ENCODE measurements at places on chromosomes 11 and 22.

DNA sequence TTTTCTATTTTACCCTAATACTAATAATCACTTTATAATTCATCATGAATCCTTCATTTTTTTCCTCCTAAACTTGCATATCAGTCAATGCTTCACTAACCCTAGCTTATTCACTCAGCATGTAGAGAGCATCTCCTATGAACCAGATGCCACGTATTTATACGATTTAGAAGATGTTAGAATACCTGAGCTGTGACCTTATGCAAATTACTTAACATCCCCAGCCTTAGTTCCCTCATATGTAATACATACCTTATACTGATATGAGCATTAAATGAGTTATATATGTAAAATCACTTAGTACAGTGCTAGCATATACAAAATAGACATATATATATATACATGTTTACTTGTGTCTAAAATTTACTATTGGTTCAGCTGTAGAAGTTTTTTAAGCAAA lies 9.0 kb downstream of the FAM76B start:
- DNase-seq, result no peak

DNA sequence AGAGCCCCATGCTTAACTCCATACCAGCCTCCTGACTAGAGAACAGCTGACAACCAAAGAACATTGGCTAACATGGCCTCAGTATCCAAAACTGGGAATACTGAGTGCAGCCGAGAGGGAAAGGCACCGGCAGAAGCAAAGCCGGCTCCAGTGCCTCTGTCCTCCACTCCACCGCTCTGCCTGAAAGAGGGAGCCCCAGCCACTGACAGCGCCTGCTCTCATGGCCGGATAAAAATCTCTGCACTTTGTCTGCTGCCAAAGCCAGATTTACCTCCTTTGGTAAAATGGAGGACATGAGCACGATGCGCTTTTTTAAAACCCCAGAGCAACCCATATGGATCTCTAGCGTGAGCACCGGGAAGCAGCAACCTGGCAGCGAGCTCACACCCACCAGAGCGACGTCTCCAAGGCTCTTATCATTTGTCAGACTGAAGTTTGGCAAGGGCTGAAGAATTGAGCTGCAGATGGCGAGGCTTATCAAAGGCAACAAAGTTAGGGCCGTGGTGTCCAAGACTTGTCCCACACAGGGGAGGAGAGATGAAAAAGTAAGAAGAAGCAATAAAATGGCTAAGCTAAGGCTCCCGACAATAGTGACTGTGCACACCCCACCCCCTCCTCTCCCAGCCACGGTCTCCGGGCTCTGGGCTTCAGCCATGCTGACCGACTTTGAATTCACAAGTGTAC lies 71.4 kb downstream of the EFCAB6 start:
- DNase-seq, result no peak

DNA sequence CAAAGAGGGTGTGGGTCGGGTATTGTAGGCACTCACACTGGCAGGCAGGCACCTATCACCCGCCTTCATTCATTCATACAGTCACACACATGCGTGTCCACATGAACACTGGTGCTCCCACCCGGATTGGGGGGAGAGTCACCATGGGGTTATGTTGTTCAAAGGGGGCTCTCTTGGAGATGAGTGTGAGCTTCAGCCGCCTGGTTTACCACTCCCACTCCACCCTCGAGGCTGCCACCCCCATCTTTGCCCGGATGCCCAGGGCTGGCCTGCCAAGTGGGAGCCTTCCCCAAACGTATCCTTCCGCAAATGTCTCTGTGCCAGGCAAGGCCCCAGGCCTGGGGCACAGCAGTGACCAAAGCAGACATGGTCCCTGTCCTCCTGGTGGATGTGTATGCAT lies 22.6 kb downstream of the MRGPRD start:
- DNase-seq, result no peak

DNA sequence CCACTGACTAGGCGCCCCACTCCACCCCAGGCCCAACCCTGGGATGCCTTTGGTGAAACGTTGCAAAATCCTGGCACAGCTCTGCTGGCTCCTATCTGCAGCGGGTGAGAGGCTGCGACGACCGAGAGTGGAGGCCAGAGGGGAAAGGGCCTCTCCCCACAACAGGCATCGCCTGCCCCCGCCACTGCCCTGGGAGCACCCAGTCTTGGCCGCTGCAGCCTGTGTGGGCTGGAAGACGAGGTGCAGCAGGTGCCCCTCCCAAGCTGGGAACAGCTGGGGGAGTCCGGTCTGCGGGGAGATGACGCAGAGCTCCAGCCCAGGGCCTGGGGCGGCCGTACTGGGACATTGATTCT lies 4.2 kb upstream of the PIM3 start:
- DNase-seq, result no peak

- DNase-seq, result no peak
Measured at GRCh38 chr11:128666397-128666796, 27.5 kb upstream of the FLI1 start.

- no peak for DNase-seq
Measured at GRCh38 chr11:37512156-37512780, 914.2 kb upstream of the RAG2 start.

- DNase-seq, result no peak
Measured at GRCh38 chr11:66849501-66850234, 6.4 kb downstream of the RCE1 start.

DNA sequence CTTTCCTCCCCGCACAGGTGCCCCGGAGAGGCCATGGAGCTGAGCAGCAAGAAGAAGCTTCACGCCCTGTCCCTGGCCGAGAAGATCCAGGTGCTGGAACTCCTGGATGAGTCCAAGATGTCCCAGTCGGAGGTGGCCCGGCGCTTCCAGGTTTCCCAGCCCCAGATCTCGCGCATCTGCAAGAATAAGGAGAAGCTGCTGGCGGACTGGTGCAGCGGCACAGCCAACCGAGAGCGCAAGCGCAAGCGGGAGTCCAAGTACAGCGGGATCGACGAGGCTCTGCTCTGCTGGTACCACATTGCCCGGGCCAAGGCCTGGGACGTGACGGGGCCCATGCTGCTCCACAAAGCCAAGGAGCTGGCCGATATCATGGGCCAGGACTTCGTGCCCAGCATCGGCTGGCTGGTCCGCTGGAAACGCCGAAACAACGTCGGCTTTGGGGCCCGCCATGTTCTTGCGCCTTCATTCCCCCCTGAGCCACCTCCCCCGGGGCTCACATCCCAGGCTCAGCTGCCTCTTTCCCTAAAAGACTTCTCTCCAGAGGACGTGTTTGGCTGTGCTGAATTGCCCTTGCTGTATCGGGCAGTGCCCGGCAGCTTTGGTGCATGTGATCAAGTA lies 1.3 kb downstream of the TIGD3 start:
- no peak for DNase-seq

DNA sequence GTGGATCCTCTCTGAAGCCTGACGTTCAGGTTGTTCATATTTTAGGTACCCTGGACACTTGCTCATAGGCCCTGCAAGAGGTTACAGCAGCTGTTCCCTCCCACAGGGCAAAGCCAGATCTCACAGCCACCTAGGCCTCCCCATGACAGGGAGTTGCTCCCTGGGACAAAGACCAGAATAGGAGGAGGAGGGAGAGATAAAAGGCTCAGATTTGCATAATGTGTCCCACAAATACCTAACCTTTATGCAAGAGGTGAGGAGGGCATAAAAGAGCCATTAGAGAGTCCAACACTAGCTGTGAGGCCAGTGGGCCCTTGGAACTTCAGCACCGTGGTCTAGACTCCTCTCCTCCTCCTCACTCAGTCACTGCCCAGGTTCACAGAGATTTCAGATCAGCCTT lies 33.8 kb downstream of the ZNF280B start:
- DNase-seq, result no peak
